CD4-positive, alpha-beta T cell treated with Interleukin-2 at 100 ng/mL for 4 hours (primary cell): ENCODE measurements at places on chromosomes 12 and 14.

GRCh38 chr14:88327497-88327896, 4.4 kb upstream of the KCNK10 start:
- DNase-seq: no peak

DNA sequence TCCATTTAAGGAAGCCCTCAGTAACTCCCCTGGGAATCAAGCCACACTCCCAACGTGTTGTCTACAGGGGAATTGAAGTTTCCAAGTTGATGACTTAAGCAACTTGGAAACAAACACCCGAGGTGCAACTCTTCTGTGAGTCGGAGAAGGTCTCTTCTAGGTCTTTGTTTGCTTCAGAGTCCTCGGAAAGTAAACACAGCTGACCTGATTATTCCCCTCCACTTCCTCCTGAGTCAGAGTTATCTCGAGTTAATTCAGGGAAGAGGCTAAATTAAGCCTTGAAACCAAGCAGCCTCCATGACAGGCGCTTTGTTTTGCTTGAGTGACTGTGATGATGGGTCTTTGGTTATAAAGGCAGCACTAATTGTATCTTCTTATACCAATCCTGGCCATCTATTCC, 41.8 kb downstream of the TUNAR start:
- no peak for DNase-seq

DNA sequence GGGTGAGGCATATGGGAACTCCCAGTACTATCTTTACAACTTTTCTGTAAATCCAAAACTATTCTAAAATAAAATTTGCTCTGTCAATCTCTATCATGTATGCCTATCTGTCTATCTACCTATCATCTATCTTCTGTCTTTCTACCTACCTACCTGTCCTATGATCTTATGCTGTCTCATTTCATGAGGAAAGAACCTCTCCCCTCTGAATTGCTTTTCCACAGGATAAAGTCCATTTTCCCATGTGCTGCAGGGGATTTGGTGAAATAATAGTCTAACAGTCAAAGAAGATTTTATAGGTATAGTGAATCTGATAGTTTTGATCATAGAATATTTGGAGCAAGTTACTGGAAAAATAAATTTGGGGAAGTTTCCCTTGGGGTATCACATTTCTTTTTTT, 86.8 kb upstream of the RIC8B start:
- DNase-seq: no peak

GRCh38 chr14:78164226-78164853, 5.8 kb upstream of the NRXN3 start:
- no peak for DNase-seq

DNA sequence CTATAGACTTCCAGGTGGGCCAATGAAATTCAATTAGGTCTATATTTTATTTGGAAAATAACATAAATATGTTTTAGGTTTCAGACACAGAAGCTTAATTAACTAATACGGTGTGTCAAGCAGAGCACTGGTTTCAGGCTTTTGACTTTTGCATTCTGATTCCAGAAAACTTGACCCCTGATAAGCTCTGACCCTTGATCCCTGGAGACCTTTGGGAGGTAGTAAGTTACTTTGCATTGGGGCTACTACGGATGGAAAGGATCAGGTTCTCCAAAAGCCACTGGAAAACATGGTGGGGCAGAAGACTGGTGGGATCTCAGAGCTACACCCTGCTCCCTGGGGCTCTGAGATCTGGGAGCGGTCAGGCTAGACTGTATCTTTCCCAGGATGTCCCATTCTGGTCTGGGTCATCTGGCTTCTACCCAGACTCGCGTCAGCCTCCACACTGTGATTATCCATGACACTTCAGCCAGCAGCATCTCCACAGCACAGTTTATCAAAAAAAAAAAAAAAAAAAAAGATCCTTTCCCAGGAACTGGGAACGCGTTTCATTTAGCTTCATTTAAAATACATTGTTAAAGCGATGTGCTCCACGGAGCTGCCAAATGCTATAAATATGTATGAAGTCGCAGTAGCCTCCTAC, 17.8 kb upstream of the EMP1 start:
- DNase-seq: no peak

DNA sequence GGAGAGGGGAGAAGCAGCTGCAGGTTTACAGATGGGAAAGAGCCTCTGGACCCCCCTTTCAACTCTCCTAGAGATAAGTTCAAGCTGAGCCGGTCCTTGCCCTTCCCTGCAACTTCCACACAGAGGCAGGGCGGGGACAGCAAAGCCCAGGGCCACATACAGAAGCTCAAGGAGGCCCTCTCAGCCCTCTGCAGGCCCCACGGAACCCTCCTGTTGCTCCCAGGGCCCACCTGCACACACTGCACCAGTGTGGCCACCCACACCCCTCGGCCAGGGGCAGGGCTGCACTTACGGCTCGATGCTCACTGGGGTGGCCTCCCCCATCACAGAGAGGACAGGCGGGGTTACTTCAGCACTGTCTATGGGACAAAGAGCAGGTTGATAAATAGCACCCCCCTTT, 13.0 kb upstream of the PNMA1 start:
- no peak for DNase-seq

DNA sequence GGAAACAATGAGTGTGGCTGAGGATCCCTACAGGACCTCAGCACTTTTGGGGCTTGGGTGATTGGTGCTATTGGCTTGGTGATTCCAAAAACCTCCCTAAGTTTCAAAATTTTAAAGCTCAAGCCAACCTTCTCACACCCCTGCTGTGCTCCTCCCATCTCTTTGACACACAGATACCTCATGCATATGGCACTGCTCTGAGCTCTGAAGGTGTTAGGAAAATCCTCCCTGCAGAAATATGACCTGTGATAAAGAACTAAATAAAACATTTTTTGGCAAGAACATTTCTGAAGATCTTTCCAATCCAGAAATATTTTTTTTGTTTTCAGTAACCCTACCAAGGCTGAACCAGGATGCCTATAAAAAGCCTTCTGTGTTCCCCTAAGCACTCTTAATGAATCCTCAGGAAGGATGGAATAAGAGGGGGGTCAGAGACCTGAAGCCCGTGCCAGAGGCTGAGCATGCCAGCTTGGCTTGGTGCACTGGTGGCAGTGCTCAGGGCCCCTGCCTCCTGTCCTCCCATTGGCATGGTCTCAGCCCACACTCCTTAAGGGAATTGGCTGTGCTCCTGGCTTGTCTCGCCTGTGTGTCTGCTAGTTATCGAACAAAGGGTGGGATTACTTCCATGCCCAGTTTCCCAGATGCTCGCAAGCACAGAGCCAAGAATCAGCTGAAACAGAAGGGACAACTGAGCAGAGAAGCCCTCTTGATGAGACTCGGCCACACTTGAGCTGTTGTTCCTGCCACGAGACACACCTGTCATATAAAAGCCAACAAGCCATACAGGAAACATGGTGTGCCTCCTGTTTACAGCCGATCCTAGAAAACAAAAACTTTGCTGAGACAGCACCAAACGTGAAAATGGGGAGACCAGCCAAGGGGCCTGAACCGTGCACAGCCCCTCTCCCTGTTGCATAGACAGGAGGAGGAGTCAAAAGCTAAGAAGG, 132.7 kb upstream of the EEA1 start:
- DNase-seq: no peak

- peak; percentile 93 for DNase-seq
Measured at GRCh38 chr14:69152902-69153151, at the start of gene DCAF5. Gene DCAF5 (minus strand): TSS chr14:69153119. CDS start chr14:69152978, 141 bp downstream.

GRCh38 chr12:10571141-10571540, 42.3 kb downstream of the MAGOHB start:
- no peak for DNase-seq

DNA sequence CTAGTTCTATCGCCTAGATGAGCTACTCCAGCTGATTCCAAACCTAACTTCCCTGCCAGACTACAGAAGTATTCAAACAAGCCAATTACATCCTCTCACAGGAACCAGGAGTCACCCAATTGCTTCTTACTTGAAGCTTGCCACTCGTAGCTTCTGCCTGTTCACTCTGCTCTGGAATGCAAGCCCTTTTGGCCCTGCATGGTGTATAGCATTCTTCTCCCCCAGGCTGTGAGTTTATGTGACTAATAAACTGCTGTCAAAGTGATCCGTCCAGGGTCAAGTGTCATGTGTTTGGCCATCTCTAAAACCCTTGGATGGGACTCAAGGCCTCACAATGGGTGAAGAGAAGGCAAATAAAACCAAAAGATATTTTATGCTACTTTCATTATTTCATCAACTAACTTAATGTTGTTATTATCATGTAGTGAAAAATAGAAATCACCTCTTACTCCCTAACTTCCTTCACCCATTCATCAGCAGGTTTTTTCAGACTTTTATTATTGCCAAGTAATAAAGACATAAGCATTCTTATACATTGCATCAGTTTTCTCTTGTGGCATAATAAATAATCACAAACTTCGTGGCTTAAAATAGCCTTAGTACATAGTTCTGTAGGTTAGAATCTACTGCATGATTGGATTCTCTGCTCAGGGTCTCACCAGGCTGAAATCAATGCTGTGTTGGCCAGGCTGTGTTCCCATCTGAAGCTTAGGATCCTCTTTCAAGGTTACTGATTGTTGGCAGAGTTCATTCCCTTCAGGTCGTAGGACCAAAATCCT, 1981.7 kb upstream of the FLRT2 start:
- DNase-seq: no peak

DNA sequence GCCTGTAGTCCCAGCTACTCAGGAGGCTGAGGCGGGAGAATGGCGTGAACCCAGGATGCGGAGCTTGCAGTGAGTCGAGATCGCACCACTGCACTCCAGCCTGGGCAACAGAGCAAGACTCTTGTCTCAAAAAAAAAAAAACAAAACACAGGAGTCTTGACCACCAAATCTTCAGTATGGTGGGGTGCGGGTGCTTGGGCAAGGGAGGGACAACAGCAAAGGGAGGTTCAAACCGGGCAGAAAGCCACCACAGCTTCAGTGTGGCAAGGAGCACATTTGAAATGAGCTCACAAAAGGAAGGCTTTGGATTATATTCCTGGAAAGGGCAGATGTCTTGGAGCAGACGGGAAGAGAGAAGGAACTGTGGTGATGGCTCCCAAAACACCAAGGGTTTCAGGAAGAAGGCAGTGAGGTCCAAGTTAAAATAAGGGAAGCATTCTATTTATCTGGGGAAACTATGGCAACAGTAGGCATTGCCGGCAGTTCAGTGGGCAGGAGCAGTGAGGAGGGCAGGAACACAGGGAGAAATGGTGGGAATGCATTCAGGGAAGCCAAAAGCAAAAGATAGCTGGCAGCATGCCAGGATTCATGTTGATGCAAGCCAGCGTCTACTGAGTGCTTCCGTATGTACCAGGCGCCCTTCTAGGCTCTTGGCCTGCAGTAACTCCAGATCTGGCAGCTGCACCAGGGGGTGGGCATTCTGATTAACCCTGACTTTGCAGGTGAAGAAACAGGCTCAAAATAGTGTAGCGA, 51.0 kb upstream of the SRSF5 start:
- no peak for DNase-seq

DNA sequence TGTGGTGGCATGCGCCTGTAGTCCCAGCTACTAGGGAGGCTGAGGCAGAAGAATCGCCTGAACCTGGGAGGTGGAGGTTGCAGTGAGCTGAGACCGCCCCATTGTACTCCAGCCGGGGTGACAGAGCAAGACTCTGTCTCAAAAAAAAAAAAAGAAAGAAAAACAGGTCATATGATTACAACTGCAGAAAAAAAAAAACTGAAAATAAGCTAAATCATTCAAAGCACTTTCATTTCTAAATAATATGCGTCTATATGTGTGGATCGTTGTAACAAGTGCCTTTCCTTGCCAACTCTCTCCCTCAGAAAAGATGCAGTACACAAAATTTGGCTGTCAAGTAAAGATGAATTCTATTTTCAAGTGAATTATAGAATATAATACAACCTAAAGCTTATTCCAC, 42.4 kb downstream of the ATXN2 start:
- no peak for DNase-seq

- DNase-seq: peak; percentile 73
Measured at GRCh38 chr14:100056964-100057795, 8.0 kb upstream of the EVL start.

- no peak for DNase-seq
Measured at GRCh38 chr12:44904321-44904720, 28.2 kb upstream of the NELL2 start.

- no peak for DNase-seq
Measured at GRCh38 chr12:100026241-100026640, 41.5 kb upstream of the ANKS1B start.

- DNase-seq: no peak
Measured at GRCh38 chr14:99654235-99654985, 9.5 kb downstream of the HHIPL1 start.

DNA sequence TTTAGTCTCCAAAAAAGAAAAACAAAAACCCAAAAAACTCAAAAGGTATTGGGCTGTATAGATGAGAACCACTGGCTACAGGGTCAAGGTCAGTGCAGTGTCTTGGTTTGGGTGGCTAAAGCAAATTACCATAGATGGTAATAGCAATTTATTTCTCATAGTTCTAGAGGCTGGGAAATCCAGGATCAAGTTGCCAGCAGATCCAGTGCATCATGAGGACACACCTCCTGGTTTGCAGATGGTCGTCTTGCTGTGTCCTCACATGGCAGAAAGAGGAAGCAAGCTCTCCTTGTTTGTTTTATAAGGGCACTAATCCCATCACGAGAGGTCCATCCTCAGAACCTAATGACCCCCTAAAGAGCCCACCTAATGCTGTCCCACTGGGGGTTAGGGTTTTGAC, 11.2 kb downstream of the COX14 start:
- no peak for DNase-seq

GRCh38 chr12:108240027-108240785, 98.9 kb downstream of the CMKLR1 start:
- DNase-seq: no peak

DNA sequence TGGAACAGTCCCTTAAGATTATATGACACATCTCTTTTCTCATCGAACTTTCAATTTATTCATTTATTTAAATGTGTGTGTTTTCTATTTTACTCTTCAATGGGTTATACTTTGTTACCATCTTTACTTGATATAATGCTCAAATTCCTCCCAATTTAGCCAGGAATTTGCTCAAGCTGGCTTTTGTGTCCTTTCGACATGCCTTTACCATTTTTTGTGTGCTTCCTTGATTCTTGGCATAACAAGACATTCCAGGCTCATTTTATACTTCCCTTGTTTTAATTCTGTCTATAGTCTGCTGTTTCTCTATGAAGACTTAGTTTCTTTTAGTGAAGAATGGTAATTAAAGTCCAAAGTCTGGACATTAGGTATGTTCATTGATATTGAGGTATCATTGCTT, 315.8 kb downstream of the AEBP2 start:
- no peak for DNase-seq

GRCh38 chr14:104278214-104278534, 139.8 kb downstream of the KIF26A start:
- DNase-seq: no peak

DNA sequence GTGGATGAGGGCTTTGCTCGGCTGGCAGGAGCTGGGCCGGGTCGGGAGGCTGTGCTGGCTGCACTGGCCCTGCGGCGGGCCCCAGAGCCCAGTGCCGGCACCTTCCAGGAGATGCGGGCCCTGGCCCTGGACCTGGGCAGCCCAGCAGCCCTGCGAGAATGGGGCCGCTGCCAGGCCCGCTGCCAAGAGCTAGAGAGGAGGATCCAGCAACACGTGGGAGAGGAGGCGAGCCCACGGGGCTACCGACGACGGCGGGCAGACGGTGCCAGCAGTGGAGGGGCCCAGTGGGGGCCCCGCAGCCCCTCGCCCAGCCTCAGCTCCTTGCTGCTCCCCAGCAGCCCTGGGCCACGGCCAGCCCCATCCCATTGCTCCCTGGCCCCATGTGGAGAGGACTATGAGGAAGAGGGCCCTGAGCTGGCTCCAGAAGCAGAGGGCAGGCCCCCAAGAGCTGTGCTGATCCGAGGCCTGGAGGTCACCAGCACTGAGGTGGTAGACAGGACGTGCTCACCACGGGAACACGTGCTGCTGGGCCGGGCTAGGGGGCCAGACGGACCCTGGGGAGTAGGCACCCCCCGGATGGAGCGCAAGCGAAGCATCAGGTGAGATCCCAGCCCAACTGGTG, 11.5 kb downstream of the ARHGEF40 start:
- DNase-seq: no peak
